NCI-H187 (cell line): ENCODE measurements at places on chromosomes 2 and 18.

DNA sequence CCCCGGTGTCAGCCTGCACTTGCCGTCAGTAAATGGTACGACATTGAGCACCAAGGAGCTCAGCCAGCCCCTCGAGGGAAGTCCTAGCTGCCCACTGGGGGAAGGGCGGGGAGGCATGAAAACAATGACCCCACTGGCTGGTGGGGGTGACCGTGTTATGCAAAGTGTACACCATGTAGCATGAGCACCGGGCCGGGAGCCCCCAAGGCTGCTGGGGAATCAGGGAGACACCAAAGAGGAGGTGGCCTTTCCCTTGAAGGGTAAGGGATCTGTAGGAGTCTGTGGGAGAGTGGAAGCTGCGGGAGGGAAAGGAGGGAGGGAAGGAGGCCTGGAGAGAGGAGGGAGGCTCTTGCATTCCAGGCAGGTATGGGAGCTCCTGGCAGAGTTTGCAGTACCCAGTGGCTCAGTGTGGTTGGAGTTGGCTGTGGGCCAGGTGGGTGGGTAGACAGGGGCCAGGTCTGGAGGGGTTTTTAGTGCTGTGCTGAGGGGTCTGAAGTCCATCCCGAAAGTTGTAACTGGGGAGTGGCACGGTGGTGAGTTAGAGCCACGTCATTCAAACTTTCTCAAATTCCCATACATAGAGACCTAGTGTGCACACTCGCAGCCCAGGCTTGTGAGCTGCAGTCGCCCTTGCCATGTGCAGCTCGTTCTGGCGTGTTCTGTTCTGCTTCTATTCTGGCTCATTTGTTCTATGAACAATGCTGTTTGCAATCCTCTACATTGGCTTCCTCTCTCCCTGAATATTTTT lies 22.4 kb downstream of the RRM2 start:
- DNase-seq, result no peak

DNA sequence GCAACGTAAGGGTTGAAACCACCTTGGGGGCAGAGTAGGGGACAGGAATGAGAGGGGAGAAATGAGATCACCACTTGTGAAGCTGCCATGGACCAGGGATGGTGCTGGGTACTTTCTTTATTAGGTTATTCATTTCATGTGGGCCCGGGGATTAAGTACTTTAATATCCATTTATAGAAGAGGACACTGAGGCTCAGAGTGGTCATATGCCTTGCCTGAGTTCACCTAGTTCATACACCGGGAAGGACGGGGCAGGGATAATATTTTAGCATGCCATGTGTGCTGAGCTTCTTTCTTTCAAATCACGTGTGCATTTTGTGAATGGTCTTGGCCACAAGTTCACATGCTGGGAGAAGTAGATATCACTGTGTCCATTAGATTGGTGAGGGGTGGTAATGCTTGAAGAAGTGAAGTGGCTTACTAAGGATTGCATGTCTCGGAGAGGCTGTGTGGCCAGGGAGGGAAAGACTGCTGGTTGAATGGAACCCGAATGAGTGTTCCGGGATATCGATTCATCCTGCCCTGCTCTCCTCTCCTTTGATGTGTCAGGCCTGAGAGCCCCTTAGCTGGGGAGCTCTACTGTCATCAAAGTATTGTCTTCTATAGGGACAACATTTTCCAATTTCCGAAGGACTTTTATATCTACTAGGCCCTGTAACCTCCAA lies 187.1 kb downstream of the MYCN start:
- no peak for DNase-seq

- DNase-seq, result no peak
Measured at GRCh38 chr2:83705146-83705545, 753.9 kb downstream of the SUCLG1 start.

DNA sequence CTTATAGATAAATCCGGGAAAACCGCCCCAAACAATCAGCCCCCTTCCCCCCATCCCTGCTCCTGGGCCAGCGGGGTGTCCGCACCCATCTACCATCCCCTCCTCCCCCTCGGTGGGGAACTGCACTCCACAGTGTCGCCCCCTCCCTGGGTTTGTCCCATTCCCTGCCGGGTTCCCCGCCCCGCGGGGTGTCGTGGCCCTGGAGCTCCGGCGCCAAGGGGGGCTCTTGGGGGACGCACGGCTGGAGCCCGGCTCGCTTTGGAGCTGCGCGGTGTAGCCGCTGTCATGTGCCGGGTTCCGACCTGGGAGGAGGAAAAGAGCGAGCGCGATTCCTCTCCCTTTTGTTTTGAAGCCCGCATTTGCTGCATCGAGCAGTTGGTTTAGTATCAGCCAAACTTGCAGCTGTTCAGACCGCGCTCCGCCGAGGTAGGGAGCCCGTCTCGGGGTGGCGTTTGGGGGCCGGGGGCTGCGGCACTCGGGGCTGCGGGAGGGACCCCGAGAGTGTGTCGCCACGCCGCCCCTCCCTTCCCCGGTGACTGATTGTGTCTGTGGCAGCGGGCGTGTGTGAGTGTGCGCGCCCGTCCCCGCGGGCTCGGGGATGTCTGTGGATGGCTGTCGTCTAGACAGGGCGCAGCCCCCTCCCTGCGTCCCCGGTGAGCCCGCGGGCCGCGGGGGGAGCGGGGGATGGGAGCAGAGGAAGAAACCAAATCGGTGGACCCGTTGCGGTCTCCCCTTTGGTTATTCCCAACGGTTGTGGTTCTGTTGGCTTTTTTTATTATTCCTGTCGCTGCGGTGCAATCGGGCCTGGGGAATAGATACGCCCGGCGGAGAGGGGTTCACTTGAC lies 797 bp downstream of the CTIF start:
- peak; percentile 26 for DNase-seq

DNA sequence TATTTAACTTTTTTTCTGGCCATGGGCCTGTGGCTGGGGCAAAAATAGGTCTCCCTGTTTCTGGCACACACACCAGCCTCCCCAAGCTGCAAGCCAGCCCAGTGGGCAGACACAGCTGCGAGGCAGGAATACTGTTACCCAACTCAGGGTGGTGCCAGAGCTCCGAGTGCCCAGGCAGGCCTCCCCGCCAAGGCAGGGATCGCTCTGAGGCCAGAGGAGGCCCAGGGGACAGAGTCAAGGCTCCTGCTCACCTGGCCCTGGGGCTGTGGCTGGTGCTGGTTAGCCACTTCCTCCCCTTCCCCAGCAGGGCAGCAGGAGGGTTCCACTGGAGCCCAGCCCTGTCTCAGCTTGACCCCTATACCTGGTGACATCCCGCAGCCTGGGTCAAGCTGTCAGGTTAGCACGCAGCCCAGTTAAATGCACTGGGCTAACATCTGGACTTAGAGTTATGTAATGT lies 67.1 kb upstream of the EPAS1 start:
- no peak for DNase-seq

DNA sequence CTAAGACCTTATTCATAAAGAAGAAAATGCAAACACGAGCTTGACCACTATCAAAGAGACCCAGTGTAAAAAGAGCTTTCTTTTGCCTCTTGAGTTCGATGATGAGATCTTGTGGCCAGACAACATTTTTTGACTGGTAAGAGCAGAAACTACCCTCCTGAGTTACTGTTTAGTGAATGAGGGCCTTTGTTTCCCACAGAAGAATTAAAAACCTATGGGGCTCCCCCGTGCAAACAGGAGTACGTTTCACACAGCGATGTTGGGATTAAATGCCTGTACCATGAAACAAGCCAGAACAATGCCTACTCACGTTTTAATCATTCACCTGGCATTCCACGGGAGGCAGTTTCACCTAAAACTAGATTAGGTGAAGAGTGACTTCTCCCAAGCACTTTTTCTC lies 36.0 kb downstream of the MYCN start:
- DNase-seq, result no peak

DNA sequence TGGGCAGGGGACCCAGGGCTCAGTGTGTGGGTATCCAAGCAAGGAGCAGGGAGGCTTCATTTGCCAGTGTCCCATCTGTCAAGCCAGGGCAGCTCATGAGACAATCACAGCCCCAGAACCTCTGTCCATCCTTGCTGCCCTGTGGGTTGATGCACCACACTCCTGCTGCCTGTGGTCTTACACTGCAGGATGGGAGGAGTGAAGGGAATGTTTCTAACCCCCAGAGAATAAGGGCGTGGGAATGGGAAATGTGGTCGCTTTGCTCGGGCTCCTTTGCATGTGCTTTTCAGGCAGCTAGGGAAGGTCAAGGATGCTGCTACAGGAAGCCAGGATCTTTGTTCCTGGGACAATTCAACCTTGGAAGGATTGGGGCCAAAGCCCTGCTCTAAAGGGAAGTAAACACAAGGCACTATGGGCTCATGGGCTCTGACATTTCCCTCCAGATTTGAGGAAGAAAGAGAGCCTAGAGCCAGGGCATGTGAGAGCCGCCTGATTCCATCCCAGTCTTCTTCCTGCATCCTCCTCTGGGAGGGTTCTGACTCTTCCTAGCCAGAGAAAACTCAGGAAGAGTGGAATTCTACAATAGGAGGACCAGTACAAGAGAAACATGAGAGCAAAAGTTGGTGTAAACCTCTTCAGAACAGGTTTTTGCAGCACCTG lies 18.8 kb upstream of the MAP3K20 start:
- no peak for DNase-seq
